ENCODE measurements at places on chromosomes 5 and 9.

DNA sequence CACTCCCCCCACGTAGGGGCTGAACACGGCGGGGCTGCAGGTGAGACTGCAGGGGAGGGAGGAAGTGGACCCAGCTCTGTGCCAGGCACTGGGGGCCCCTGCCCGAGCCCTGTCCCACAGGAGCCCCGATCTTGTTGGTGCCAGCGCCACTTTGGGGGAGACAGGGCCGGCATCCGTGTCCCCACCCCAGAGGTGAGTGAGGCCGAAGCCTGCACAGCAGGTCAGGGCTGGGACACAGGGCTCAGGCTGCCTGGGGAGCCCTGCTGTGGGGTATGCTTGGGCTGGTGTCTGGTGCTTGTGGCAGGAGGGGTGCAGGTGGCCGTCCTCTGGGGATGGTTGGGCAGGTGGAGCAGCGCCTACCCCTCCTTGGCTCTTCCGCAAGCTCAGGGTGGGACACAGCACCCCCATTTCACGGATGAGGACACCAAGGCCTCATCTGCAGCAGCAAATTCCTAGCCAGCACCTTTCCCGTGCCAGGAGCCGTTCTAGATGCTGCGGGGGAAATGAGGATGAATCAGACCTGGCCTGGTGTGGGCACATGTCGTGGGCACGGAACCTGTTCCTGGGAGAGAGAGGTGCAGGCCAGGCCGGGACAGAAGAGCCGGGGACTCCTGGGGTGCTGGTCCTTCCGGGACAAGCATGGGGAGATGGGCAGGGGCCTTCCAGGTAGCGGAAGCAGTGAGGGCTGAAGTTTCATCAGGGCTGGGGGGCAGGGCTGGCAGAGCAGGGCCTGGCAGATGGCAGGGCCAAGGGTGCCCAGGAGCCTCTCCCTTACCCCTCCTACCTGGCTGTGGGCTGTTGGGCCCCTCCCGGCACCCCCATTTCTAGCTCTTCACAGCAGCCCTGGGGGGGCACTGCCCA lies 35.2 kb downstream of the KCNT1 start:
- no peak for DNase-seq

DNA sequence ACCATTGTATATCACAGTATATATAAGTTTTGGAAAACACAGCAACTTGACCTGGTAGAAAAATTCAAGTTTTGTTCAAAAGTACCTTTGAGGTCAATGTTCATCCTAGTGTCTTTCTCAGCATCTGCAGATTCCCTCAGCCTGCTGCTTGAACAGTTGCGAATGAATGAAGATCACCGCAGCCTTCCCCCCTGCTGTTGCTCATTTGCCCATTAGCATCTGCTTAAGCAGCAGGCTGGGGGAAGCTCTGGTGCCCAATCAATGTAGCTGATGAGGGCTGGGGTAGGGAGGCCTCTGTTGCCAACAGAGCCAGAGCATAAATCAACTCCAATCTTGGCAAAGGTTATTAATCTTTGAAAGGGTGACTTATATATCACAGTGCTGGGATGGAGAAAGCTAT lies 586.5 kb upstream of the PTPRD start:
- no peak for DNase-seq

DNA sequence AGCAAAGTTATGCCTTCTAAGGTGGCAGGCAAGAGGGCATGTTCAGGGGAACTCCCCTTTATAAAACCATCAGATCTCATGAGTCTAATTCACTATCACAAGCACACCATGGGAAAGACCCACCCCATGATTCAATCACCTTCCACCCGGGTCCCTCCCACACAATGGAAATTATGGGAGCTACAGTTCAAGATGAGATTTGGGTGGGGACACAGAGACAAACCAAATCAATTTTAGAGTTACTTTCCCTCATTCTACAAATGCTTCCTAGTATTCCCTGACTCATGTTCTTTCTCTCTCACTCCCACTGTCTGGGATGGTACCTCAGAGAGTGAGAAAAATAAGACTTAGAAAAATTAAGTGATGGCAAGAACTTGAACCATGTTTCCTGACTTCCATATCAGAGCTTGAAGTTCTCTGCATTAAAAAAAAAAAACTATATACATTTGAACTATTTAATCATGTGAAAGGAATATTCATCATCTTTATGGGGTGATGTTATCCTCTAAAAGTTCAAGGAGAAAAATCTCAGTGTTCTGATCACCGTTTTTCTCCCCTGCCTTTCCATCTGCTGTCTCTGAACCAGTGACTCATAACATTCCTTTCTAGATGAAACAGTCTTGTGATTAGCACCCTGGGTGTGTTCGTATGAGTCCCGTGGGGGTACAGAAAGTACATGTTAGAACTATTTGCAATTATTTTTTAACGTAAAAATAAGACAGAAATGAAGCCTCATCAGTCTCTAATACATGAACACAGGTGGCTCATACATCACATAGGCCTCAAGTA lies 282.9 kb downstream of the SLF1 start:
- DNase-seq: peak; percentile 14

- DNase-seq: no peak
Observed at GRCh38 chr9:26768145-26768544, 124.5 kb downstream of the CAAP1 start.

- DNase-seq: no peak
Observed at GRCh38 chr5:172715931-172716682, 54.9 kb downstream of the DUSP1 start.
